ENCODE measurements at places on chromosomes 4 and X.

- no peak for DNase-seq
These were observed 254.2 kb downstream of the CBR4 start for GRCh38 chr4:168755598-168756477.

DNA sequence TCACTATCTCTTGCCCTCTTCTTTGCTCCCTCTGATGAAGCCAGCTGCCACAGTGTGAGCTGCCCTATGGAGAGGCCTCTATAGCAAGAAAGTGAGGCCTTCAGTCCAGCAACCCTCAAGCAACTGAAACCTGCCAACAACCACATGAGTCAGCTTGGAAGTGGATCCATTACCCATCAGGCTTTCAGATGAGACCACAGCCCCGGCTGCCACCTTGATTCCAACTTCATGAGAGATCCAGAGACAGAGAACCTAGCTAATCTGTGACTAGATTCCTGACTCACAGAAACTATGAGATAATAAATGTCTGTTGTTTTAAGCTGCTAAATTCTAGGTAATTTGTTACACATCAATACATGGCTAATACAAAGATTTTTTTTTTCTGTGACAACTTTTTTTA, 20.4 kb upstream of the WAS start:
- DNase-seq: no peak

- no peak for DNase-seq
These were observed 203.7 kb upstream of the NWD2 start for GRCh38 chr4:37040816-37041215.

GRCh38 chr4:98446499-98447375, 185.6 kb downstream of the RAP1GDS1 start:
- DNase-seq: no peak

DNA sequence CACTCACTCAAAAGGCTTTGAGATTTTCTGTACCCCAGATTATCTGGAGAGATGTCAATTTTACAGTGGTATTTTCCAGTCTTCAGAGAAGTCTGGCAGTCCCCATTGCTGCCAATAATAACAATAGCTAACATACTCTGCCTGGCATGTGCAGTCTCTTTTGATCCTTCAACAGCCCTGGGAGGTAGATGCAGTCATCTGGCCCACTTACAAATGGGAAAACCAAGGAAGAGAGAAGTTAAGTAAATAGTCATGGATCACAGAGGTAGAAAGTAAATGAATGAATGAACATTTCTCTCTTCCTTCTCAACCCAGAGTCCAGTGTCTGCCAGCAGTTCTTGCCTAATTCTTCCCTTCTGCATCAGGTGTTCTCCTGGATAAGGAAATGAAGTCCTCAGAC, 113.0 kb upstream of the EDNRA start:
- no peak for DNase-seq

DNA sequence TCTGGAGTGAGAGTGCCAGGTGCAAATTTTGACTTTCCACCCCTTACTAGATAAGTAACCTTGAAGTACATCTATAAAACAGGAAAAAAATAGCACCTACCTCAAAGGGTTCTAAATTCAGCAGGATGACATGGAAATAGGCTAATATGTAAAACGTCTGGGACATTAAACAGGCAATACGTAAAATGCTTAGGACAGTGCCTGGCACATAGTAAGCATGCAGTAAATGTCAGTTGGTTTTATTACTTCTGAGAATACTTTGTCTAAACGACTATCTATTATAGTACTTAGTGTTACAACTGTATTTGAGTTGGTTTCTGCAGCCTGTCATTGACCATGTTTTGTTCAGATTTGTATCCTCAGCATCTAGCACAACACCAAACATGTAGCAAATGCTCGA, 70.8 kb downstream of the ARX start:
- DNase-seq: no peak

DNA sequence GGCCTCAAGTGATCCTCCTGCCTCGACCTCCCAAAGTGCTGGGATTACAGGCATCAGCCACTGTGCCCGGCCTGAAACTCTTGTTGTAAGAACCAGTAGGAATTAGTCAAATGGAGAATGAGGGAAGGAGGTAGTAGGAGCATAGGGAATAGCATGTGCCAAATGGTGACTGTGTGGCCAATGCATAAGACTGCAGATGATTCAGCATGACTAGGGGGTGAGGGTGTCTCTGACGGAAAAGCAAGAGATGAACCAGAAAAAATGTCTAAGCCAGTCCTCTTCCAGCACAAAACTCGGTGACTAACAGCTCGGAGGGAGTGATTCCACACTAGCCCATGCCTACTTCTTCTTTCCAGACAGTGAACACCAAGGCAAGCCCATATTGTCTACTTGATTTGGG, 58.2 kb upstream of the DUSP21 start:
- no peak for DNase-seq

Data from G401 (cell line).